Testis (tissue), 5 donors: ENCODE measurements at places on chromosomes 11 and 22. TPM values are rescaled to one million over a fixed set of nuclear protein-coding genes. Genes with fewer than 3 reads are reported as not detected.

GRCh38 chr11:98536023-98536422 lies 484.7 kb upstream of the CNTN5 start:
- DNase-seq = no peak
- H3K4me1 ChIP-seq = no peaks in the 10 kb centered on the region
- no peak overlapping the region for H3K27ac ChIP-seq
- no peaks in the 10 kb centered on the region for H3K27me3 ChIP-seq
- no peaks in the 10 kb centered on the region for H3K36me3 ChIP-seq
- H3K4me3 ChIP-seq = no peak overlapping the region

The RTN4RL2 gene
- total RNA-seq = 2.3 TPM

GRCh38 chr22:44075670-44076069 lies 51.6 kb downstream of the PARVB start:
- no peaks in the 10 kb centered on the region for H3K27me3 ChIP-seq
- H3K27ac ChIP-seq = no peak overlapping the region
- DNase-seq = no peak
- H3K36me3 ChIP-seq = no peaks in the 10 kb centered on the region
- no peak overlapping the region for H3K4me3 ChIP-seq

The MAJIN gene
- 14.4 TPM for total RNA-seq

DNA sequence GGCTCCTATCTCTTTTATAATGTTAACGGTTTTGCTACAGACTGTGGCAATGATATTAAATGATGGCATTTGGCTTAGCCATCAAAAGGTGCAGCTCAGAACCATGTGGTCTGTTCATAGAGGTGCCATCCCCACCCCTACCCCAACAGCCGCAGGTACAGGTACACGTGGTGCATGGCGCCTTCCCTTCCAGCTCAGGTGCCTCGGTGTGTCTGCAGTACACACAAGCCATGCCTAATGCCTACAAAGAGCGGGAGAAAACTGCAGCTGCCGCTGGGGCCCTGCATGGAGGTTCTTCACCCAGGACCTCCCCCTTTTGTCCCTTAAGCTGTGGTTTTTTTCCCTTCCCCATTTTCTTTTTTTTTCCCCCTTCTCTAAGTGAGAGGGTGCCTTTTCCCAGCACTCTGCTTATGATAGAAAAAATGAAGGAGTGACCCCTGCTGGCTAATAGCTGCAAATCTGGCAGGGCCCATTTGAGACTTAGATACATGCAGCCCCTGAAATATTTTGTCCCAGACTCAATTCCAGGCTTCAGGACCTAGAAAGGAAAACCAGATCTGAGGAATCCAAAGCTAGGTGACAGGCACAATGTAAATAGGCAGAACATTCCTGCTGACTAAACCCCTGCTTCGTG lies 6.5 kb downstream of the OR52M1 start:
- no peak overlapping the region for H3K4me3 ChIP-seq
- no peaks in the 10 kb centered on the region for H3K36me3 ChIP-seq
- H3K4me1 ChIP-seq = no peaks in the 10 kb centered on the region
- no peaks in the 10 kb centered on the region for H3K27me3 ChIP-seq
- no peak for DNase-seq
